ENCODE measurements at places on chromosomes 5 and 9.

DNA sequence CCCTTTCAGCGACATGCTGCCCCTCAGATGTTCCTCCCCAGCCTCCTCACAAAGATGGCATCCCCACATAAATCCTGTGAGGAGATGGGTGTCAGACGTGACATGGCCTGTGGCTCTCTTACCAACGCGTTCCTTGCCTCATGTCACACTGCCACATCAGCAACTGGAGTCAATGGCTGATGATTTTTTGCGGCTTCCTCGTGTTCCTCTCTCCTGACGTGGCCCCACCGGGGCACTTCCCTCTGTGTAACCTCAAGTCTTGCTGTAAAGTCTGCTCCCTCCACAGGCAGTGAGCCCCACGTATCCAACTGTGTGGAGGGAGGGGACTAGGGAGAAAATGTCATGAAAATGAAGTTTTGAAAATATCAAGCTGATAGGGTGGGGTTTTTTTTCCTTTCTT, 53.2 kb upstream of the SHISAL2B start:
- no peak for DNase-seq

GRCh38 chr9:72127753-72128152, 21.5 kb upstream of the GDA start:
- DNase-seq, result no peak

DNA sequence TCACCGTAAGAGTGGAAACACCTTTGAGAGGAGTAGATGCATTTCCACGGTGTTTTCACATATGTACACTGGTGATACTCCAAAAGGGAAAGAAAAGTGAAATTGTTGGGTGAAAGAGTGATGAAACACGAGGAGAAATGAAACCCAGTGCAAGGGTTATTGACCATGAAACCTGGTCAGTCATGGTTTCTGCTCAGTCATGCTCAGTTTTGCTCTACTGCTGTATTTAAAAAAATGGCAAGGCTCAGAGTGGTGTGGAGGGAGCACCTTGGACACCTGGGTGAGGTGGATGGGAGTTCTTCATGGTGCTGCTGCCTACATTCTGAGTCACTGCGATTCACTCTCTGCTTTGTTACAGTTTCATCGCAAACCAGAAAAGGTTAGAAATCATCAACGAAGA, 32.3 kb downstream of the NTRK2 start:
- DNase-seq, result no peak

DNA sequence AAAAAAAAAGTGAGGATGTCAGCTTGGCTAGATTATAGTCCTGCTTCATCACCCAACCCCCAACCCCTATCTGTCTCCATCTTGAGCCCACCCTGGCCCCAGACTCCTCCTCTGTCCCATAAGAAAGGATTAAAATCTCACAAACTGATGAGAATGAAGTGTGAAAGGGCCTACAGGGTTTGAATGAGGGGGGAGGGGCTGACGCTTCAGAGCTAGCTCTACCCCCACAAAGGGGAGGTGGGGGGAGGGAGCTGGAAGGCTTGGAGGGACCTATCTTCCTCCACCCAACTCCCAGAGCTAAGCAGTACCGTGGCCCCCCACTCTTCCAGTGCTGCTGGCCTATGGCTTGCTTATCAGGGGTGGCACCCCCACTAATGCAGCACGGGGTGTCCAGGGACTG, 43.7 kb upstream of the HAND1 start:
- no peak for DNase-seq

DNA sequence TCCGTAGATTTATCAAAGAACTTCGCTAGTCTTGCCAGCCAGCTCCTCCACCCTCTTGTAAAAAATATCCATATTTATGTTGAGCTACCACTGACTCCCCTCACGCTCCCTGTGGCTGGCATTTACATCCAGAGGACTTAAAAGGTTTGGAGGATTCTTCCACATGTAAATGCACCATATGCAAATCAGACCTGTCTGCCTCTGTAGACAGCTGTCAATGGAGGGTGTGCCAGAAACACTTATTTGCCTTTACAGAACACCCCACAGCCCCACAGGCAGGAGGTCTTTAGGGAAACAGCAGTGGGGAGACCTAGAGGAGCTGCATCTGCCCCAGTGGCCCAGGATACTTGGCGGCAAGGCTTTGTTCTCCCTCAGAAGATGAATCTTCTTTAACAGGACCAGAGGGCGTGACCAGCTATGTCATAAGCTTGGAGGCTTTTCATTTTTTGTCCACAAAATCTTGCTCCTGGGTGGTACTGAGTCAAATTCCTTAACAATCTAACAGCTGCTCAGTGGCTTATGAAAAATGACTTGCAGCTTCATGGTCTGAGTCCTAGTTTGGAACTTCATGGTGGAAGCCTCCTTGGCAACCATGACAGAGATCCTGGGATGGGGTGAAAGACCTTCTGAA, 535.8 kb downstream of the EBF1 start:
- DNase-seq, result no peak

- DNase-seq, result no peak
Observed at GRCh38 chr9:115668521-115668920, 485.1 kb upstream of the PAPPA start.

DNA sequence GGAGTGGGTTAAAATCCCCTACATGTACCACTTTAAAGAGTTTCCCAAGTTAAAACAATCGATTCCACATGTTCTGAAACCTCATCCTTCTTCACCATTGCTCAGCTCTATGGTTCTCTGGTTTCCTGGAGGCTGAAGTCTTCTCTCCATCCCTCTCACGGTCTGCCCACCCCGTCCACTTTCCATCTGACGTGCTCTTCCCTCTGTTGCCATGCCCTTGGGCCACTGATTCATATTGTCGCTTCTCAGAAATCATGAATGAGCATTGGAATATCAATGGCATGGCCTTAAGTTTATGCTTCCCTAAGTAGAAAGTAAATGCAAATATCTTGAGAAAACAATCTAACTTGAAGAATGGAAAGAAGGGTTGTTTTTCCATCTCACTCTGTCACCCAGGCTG, 30.9 kb downstream of the GDNF start:
- DNase-seq, result no peak

DNA sequence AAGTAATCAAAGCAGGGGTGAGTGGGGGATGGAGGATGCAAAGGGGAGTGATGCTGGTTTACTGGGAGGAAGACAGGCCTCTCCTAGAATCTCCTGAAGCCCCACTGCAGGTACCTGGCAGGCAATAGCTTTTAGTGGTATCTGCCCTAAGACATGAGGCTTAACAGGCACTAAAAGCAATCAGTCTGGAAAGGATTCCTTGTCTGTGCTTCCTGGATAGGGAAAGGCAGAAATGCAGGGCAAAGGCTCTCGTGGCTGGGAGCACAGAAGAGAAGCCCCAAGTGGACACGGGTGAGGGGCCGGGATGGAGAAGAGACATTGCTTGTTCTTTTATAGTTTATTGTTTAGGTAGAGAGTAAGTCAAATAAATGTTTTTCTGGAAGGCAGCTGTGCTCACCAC, 40.1 kb downstream of the CCNJL start:
- DNase-seq, result no peak

DNA sequence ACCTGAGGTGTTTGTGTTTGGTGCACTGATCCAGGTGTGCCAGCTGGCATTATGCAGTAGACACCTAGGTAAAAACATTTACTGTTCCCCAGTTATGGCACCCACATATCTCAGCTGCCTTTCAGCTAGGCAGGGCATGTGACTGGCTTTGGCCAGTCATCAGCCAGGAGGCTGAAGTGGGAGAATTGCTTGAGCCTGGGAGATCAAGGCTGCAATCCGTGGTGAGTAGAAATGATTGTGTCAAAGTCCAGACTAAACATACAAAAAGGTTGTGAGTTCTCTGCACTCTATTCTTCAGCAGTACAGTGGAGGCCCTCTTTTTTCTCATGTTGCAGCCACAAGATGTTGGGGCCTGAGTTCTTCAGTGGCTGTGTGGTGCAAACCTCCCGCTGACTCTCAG, 3.2 kb upstream of the FBLL1 start:
- DNase-seq, result no peak

DNA sequence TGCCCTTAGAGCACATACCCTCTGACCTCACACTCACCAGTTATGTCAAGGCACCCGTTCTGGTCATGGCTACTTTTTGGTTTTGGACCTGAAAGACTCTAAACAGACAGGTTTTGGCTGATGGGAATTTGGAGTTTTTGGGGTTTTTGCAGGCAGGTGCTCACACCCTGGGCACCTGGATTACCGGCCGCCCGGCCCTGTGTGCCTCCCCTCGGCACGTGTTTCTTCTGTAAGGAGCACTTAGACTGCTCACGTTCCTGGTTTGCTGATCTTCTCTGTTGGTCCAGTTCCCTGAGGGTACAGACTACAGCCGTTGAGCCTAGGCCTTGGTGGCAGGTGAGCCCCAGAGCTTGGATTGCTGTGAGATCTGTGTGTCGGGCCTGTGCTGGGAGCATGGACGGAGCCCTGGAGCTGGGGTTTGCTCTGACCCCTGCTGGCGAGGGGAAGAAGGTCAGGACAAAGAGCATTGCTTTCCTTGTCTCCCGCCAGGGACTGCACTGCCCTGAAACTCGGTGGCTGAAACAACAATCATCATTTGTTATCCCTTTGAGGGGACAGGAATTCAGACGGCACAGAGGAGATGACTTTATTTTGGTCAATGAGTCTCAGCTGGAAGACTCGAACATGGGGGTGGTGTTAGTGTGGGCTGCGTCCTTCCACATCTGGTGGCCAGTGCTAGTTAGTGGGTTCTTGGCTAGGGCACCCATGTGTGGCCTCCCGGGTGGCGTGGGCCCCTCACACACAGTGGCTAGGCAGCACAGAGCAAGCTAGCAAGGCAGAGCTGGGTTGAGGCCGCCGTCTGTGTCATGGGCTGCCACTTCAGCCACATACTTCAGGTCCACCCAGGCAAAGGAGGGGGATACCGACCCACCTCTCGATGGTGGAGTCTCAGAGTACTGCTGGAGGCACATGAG, 76.4 kb downstream of the EHMT1 start:
- peak; percentile 88 for DNase-seq

DNA sequence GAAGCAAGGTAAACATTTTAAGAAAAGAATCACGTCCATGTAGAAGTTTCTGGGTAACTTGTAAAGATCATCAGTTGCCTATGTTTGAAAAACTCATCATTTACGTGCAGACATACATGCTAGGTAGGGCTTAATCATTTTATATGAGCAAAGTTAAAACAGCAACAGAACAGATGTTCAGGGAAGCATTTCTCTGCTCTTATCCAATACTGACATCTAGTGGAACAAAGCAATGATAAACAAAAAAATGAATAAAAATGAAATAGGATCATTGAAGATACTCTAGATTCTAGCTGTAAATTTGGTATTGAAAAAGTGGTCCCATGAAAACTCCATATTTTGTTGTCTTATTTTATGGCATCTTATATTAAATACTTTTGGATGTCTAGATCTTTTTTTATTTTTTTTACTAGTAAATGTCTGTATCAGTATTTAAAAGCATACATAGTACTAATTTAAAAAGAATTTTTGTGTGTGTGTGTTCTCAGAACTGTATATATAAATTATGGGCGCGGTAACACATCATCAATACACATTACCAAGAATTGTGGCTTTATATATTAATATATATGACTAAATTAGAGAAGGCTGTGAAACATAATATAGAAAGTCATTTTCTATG, 1050.2 kb downstream of the CDH12 start:
- DNase-seq, result peak; percentile 37

- DNase-seq, result no peak
Observed at GRCh38 chr9:121690316-121690715, 38.9 kb downstream of the DAB2IP start.

DNA sequence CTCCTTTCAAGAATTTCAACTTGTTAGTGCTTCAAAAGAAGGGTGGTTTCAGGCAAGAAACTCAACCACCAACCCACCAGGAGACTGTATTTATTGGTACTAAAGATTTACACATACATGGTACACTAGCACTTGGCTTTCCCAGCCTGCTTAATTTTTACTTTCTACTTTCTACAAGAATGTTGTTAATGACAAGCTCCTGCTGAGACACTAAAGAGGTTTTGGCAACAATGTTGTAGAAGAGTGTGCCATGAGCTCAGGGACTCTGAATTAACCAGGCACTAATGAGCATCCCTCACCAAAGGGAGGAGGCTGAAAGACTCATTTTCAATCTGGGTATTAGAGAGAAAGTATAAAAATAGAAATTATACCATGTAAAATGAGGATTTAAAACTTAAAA, 195.0 kb downstream of the KIAA0825 start:
- no peak for DNase-seq

GRCh38 chr5:25892211-25892610, 1146.2 kb downstream of the CDH9 start:
- DNase-seq, result no peak

GRCh38 chr5:7742241-7742656, 108.7 kb downstream of the CFAP90 start:
- no peak for DNase-seq

DNA sequence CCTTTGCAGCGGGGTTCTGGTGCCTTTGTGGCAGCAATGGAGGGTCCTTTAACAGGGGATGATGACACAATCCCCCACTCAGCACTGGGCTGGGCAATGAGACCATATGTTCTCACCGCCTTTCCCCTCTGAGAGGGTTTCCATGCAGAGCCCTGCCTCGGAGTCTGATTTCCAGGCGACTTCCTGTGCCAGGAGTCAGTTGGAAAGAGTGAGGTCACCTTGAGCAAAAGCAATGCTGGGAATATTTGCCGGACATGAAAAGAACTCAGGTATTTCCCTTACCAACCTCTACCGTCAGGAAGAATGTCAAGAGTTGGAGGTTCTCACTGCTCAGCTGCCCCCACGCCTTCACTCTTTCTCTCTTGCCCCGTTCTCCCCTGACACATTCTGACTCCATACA, 284.2 kb upstream of the IRX1 start:
- no peak for DNase-seq

GRCh38 chr5:16431490-16431889, 34.1 kb downstream of the ZNF622 start:
- no peak for DNase-seq

- DNase-seq, result no peak
Observed at GRCh38 chr5:29780401-29780800, 1413.1 kb upstream of the CDH6 start.

DNA sequence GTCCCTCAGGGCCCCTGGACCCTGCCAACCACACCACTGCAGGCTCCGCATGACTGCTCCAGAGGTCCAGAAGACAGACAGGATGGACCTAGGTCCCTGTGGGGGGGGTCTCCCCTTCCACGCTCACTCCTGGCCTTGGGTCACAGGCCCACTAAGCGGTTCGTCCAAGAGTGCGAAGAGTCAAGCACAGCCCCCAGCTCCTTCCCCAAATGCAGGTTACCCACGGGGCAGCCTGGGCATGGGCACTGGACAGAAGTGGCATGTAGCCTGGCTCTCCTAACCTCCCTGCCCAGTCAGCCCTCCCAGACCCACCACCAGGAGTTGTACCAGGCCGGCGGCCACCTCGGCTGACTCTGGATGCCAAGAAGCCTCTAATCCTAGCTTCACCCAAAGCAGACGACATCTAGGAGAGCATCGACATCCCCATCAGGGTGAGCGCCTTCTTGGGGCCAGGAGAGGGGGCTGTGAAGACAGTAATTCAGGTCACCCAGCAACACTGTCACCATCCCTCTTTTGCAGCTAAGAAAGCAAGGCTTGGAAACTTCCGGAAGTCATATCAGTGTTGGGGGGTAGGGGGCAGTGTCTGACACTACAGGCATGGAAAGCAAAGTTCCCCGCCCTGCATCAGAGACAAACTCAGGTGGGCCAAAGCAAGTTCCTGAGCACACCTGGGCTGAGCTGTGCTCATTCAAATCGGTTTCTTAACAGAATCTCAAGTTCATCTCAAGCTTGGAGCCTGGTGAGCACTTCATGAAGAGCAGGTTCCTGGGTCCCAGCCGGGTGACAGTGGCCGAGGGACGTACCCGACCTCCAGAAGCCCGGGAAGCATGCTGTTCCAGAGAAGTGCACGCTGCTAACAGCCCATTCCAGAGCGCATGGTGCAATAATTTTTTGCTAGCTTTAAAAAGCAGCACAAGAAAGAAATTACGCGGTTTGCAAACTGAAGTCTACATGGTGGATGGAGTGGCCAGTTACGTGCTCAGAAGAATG, 68.7 kb downstream of the SEMA4D start:
- DNase-seq, result no peak

- no peak for DNase-seq
Observed at GRCh38 chr9:71628247-71628646, 140.1 kb downstream of the CEMIP2 start.
